Stimulated activated CD4-positive, alpha-beta T cell treated with anti-CD3 and anti-CD28 coated beads, Interleukin-15, amount 100 ng/mL, for 1 hour (primary cell): ENCODE measurements at places on chromosomes 12 and 14.

DNA sequence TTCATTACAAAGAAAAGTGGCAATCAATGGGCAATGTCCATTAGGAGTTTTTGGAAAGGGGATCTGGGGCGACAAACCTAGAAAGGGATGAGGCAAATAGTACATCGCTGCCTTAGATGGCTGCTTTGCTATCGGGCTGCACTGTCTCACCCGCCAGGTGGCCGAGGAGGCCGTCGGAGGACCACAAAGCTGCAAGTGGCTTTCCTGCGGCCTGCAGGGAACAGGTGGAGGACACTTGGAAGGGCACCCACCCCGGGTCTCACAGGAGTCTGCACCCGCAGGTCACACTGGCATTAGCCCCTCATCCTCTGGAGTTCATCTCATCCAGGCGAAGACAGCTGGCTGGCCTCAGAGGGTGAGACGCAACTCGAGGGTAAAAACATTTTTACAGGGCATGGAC, 1392.5 kb downstream of the AACS start:
- DNase-seq: no peak

DNA sequence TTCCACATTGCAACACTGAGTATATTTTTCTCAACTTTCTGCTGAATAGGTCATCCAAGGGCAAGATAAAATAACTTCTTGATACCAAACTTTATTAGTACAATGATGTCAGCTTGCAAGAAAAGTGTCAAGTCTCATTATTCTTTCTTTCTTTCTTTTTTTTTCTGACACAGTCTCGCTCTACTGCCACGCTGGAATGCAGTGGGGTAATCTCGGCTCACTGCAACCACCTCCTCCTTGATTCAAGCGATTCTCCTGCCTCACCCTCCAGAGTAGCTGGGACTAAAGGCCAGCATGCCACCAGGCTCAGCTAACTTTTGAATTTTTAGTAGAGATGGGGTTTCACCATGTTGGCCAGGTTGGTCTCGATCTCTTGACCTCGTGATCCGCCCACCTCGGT, 523.4 kb downstream of the FSCB start:
- DNase-seq: no peak

- DNase-seq: no peak
These were observed 198.2 kb downstream of the BTG1 start for GRCh38 chr12:91947459-91947858.

GRCh38 chr14:21087294-21088091, 11.0 kb downstream of the ZNF219 start:
- peak; percentile 32 for DNase-seq

DNA sequence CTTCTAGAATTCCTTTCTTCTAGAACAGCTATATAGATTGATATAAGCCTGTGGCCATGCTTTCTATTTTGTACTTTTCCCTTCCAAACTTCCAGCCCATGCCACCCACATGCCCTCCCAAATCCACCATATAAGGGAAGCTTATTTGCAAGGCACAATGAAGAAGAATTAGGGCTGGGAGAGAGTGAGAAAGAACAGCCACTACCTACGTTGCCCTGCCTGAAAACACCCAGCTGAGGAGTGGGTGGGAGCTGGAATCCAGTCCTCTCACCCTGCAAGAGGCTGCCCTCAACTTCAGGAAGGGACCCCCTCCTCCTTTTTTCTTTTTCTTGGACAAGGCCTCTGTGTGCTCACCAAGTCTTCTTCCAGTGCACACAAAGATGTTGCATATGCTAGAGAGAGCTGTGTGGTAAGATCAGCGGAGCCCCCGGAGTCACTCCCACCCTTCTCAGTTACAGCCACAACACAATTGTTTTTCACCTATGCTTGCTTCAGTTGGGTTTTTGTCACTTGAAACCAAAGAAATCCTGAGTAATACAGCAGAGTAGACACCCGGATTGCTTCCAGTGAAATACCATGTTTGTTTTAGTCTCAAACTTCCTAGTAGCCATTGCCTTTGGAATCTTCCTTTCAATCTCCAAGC, 38.8 kb downstream of the CDKL1 start:
- no peak for DNase-seq
